Pons (tissue), 1 donor: ENCODE measurements at places on chromosomes 16 and 17.
A peak's percentile ranks its signal among the peaks of the same experiment; 100 is the strongest.

DNA sequence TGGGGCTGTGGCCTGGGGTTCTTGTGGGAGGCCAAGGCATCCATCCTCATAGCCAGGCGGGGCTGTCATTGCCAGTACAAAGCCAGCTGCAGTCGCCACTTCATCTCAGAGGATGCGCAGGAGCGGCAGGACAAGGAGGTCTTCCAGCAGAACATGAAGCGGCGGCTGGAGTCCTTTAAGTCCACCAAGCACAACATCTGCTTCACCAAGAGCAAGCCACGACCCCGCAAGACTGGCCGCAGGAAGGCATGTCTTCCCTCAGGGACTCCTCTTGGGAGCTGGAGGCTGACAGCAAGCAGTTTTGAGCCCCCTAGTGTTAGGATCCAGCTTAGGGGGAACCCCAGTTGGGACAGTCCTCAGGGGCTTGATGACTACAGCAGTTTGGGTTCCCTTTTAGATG is 15.1 kb upstream of the PLEKHG4 start:
- DNase-seq = no peak

GRCh38 chr17:58376472-58377000 is 24.5 kb upstream of the SUPT4H1 start:
- no peak for DNase-seq

DNA sequence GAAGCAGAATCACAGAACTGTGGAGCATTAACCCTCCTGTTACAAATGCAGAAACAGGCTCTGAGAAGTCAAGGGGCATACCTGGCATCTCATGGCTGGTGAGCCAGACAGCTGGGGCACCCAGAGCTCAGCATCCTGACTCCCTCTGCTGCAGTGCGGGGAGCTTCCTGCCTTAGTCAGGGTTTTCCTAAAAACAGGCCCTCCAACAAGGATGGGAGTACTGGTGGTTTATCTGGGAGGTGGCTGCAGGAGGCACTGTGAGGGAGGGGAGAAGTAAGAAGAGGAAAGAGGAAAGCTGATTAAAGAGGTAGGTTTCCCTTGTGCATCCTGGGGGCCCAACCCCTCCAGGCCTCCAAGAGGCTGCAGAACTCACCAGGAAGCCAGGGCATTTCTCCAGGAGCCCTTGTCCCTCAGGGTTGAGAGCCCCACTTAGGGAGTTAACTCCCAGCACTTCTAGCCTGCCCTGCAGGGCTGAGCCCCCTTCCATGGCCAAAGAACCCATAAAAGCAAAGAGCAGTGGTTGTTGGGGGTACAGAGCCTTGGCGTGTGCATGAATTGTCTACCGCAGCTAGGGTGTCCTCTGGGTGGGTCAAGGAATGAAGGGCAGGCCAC is 261.5 kb upstream of the RPL38 start:
- no peak for DNase-seq

DNA sequence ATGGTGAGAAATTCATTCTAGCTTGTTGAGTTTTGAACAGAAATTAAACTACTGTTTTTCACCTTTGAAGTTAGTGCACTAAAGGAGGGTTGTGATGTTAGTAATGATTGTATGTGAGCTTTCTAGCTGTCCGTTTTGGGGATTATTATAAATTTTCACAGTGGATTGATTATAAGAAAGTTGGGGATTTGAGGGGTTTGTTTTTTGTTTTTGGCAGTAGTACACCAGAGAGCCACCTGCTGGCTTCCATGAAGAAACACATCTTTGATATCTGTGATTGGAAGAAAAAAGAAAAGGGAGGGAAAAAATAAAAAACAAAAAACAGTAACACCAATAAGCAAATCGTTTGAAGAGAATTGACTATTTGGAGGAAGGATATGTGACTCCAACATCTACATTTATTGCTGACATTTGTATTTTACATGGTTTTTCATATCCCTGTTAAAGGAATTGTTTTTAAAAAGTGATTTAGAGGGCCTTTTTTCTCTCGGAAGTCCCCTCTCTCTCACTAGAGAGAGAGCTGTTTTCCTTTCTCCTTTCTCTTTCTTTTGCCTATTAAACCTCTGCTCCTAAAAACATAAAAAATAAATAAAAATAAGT is 1469.5 kb upstream of the GOT2 start:
- peak; percentile 31 for DNase-seq

GRCh38 chr17:17363638-17364337 is 60.6 kb downstream of the NT5M start:
- no peak for DNase-seq

DNA sequence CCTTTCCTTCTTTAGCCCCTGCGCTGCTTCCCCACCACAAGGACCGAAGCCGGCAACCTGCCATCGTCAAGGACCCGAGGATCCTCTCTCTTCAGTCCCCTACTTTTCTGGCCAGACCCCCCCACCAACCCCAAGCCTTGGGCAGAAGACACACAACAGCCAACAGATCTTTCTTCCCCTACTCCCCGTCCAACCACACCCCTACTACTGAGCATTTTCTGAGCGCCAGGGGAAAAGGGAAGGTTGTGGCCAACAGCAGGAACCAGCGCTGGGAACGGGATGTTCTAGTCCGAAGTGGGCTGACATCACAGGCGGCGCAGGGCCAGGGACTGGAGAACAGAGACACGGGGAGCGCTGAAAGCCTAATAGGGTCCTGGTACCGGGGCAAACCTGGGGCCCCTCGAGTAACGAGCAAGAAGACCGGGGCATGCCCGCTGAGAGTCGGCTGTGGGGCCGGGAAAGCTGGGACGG is 528 bp downstream of the PER1 start:
- no peak for DNase-seq

GRCh38 chr17:27919079-27919478 is 25.9 kb upstream of the LYRM9 start:
- DNase-seq = no peak

GRCh38 chr17:55280212-55280611 is 15.5 kb downstream of the HLF start:
- no peak for DNase-seq
